Prostate gland (tissue), 2 donors: ENCODE measurements at places on chromosomes 2 and 18. TPM values are rescaled to one million over a fixed set of nuclear protein-coding genes. Genes with fewer than 3 reads are reported as not detected.

CRACDL gene
- 4.1 TPM for total RNA-seq

IKZF2 gene
- 24.4 TPM for total RNA-seq

NYAP2 gene
- total RNA-seq, result not detected

- no peak for DNase-seq
Measured at GRCh38 chr2:84409531-84409930, 49.5 kb downstream of the SUCLG1 start.

HOXD10 gene
- total RNA-seq, result 32.5 TPM

- DNase-seq, result no peak
Measured at GRCh38 chr2:176074919-176075425, 8.8 kb downstream of the EVX2 start.

GRCh38 chr2:10551496-10551895 lies 103.4 kb upstream of the ODC1 start:
- DNase-seq, result no peak

DNA sequence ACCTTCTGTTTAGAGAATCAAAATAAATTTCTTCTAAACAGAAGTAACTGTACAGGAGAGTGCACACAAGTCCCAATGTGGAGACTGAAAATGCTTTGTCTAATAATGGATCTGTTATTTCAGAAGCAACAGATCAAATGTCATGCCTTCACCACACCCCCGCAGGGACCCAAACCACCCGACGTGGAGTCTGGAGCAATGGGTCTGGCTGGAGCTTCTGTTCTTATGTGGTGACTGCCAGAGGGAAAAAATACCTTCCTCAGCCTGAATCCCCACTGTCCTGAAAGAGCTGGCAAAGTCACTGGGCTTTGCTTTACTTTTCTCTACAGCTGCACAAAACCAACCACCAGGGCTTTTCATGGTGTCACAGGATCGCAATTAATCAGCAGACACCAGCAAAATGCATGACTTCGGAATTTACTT lies 119.0 kb upstream of the ZFP36L2 start:
- no peak for DNase-seq
